ENCODE measurements at places on chromosomes 2 and 18.

GRCh38 chr2:136373841-136374240 is 255.9 kb upstream of the CXCR4 start:
- DNase-seq, result no peak

DNA sequence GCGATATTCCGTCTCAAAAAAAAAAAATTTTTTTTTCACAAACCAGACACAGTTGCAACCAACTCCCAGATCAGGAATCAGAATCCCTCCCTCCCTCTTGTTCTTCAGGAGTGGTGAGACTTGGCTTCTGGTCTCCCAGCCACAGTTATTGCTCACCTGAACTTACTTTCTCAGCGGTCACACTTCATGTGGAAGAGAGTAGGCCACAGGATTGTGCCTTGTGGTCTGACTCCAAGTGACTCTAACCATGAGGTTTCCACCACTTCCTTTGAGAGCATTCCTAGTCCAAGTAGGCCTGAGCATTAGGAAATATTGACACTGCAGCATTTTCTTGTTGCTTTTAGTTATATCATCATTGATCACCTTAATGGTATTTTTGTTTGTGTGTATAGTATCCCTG is 12.1 kb downstream of the FMNL2 start:
- peak; percentile 89 for DNase-seq

- DNase-seq, result no peak
Observed at GRCh38 chr2:158732573-158733429, 62.3 kb upstream of the DAPL1 start.

GRCh38 chr2:159124441-159124911 is 156.0 kb downstream of the TANC1 start:
- peak; percentile 95 for DNase-seq

DNA sequence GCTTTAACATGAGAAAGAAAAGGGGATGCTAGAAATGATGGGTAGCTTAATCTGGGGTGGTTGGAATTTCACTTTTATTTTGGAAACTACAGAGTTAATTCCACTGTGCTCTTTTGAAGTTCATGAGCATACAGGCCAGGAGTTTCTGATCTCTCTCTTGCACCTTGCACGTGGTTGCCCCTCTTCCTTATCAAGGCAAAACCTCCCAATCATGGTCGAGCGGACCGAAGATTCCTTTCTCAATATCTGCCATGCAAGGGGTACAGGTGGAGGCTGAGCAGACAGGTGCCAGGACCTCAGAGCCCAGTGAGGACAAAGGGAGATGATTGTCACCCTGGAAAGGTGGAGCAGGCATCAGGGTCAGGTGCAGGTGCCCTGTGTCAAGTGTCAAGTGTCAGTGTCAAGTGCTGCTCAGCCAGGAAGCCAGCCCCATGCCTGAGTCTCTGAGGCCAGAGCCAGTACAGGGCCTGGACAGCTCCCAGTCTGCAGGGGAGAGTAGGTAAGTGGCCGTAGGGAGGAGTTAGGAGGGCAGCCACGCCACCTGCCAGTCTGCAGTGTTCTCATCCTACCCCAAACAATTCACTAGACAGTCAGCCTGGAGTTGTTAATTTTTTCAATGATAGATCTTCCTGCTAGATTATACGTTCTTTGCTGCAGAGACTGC is 42.2 kb downstream of the LPIN1 start:
- no peak for DNase-seq

GRCh38 chr2:26640331-26640745 is 828 bp downstream of the CIB4 start:
- DNase-seq, result peak; percentile 61

- DNase-seq, result no peak
Observed at GRCh38 chr18:8584798-8585197, 24.4 kb upstream of the RAB12 start.

Data from AG10803 (cell line).